ENCODE measurements at places on chromosomes 12 and 14.

DNA sequence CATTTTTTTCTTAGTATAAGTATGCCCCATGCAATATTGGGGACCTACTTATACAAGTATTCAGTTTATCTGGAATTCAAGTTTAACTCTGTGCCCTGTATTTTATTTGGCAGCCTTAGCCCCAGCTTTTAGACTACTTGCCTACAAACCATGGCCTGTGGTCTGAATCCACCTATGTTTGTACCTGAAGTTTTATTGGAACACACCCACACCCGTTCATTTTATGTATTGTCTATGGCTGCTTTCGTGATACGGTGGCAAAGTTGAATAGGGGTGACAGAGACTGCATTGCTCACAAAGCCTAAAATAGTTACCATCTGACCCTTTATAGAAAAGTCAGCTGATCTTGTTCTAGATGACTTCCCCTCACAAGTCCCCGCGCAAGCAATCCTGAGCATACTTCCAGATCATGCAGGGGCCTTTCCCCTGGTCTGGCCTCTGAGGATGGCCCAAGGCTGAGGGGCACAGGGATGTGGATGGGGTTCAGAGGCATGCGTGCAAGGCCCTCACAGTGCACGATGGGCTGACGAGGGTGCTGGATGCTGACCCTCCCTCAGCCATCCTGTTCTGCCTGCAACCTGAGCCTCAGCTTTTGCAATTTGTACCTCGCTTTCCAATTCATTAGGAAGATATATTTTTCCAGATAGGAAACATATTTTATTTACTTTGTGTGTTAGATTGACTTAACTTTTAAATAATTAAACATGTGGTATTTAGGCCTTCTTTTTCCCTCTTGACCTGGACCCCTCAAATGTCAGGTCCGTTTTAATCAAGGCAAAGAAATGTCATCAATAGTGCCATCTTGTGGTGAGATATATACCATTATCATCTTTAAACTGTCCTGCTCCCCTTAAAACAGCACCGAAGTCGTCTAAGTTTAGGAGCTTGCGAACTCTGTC lies 527.3 kb upstream of the CCDC196 start:
- no peak for DNase-seq

GRCh38 chr14:69886453-69887242 lies 7.4 kb downstream of the SMOC1 start:
- DNase-seq = no peak

GRCh38 chr12:118714051-118714460 lies 267.3 kb upstream of the SRRM4 start:
- DNase-seq = no peak

GRCh38 chr12:127560041-127560478 lies 706.9 kb upstream of the TMEM132C start:
- no peak for DNase-seq

GRCh38 chr12:26725276-26725916 lies 107.6 kb downstream of the ITPR2 start:
- DNase-seq = no peak

DNA sequence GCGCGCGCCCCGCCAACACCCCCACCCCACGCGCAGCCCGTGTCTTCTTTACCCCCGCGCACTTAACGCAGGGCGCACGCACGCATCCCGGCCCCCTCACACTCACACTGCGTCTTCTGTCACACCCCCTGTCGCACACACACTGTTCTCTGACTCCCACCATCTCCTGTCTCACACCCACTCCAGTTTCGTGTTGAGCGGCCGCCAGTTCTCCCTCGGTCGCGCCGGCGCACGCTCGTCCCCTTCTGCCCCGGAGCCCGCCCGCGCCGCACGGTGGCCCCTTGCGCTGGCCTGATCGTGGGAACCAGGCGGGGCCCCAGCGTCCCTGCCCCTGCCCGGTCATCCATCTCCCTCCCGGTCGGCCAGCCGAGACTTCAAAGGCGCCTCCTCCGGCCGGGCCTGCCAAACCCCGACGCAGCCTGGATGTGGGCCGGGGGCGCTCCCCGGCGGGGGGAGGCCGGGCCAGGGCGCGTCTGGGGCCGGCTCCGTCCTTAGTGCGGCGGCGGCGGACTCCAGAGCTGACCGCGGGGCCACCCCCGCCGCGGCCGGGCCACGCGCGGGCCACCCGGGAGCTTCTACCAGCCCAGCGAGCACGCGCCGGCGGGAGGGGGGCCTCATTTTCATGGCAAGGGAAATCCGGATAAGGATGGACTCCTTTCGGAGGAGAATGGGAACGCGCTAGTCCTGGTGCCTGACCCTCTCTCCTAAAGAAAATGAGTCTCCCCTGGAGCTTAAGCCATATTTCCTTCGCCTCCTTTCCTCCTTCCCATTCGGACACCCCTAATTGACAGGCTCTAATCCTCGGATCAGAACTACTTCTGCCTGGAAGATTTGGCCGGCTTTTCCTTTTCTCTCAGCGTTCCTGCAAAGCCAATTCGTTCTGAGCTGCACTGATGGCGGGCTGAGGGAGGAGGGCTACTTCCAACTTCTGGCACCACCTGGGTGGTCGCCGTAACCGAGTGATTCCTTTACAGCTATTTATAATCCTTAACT lies 82.0 kb upstream of the HMGA2 start:
- DNase-seq = no peak

DNA sequence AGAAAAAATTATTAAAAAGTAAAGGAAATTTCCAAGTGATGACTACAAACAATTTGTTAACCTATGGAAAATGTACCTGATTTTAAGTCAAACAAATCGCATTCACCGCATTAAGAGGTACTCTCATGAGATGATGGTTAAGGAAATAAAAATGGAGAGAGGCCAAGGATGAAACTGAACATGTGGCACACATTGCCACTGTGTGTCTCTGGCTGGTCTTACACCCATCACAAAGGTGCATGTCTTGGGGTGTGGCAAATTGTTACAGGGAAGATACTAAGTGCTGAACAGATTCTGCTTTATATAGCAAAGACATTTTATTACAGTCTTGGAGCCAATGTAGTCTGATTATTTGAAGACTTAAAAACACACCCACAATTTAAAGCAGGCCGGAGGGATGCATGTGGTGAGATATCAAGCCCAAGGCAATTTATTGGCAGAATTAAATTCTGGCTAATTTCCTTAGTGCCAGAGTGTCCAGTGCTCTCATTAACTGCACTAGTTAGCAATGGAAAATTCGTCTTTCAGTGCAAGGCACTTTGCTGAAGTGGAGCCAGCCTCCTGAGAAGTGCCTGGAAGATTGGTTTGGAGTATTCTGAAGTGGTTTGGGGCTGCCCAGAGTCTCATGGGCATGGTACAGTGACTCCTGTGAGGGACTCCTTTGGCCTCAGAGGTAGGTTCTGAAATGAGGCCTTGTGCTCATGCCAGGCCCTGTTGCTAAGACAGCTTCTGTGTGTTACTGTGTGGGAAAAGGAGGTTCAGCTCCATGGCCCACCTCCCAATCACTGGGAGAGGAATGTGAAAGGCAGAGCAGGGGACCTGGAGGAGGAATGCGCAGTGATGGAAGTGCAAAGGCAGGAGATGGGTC lies 166.9 kb downstream of the BRMS1L start:
- DNase-seq = no peak

GRCh38 chr14:61475316-61475715 lies 153.9 kb downstream of the PRKCH start:
- DNase-seq = no peak

DNA sequence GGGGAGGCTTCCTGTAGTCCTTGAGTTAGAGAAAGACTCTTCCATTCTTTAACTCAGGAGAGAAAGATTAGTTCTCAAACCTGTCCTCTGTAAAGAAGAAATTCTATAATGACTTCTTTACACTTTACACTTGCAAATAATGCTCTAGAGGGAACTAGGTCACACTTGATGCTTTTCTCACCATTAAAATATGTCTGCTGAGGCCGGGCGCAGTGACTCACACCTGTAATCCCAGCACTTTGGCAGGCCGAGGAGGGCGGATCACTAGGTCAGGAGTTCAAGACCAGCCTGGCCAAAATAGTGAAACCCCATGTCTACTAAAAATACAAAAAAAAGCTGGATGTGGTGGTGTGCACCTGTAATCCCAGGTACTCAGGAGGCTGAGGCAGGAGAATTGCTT lies 6.3 kb downstream of the NTN4 start:
- DNase-seq = no peak

- DNase-seq = no peak
Measured at GRCh38 chr12:102426599-102427542, 53.5 kb downstream of the IGF1 start.

- DNase-seq = no peak
Measured at GRCh38 chr14:41623736-41624135, 17.1 kb downstream of the LRFN5 start.

- no peak for DNase-seq
Measured at GRCh38 chr14:55353686-55354467, 57.8 kb downstream of the ATG14 start.
